ENCODE measurements at places on chromosomes 13 and 19.

DNA sequence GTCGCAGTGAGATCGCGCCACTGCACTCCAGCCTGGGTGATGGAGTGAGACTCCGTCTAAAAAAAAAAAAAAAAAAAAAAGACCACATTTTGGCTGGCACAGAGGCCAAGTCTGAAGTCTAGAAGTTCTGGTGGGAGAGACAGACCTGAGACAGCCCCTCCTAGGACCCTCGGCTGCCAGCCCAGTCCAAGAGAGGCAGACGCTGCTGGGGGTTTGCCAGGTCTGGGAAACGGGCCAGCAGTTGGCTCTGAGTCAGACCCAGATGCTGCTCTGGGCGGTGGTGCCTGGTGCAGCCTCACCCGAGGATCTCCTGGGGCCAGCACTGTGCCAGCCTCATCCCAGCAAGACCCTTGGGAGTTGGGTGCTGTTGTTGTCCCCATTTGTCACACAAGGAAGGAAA is 5.8 kb downstream of the FCHO1 start:
- peak; percentile 89 for DNase-seq

DNA sequence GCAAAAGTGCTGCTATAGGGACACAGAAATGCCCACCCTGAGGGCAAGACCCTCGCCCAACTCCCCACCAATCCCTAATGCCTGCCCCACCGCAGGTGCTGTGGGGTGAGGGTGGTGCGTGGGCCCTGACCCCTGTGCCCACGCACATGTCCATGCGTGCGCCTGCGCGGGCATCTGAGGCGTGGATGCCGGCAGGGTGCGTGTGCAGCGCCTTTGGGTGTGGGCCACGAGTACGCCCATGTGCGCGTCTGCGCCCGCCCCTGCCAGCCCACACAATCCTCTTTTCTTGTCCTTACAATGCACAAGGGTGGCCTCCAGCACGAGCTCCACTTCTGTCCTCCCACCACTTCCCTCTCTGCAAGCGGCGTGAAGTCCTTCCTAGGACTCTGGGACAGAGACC is 14.3 kb downstream of the FUT6 start:
- DNase-seq, result no peak

DNA sequence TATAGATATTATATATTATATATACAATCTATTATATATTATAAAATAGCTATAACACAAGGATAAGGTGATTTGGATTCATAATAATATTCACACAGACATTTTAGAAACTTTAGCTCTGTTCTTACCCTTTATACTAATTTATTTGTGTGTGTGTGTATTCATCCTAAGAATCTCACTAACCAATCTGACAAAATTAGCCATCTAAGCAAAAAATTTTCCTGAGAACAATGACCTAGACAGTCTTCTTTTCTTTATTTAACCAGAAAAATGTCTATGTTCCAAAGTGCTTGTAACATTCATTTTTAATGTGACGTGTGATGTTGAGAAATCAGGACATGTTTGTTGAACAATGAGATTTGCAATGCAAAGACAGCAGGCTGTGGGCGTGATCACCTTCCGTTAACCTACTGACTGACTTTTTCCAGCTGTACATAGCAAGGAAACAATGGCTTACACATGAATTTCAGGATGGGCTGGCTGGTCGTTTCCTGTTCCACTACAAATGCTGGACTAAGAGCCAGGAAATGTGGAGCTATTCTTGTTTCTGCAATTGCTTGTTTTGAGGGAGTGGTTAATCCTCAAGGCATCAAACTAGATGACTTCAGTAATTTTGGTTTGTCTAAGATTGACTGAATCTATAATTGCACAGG is 634.6 kb upstream of the ARGLU1 start:
- DNase-seq, result no peak

GRCh38 chr19:50332244-50333038 is 3.3 kb upstream of the KCNC3 start:
- DNase-seq, result no peak

GRCh38 chr13:37163641-37164265 is 58.3 kb upstream of the CSNK1A1L start:
- DNase-seq, result no peak

DNA sequence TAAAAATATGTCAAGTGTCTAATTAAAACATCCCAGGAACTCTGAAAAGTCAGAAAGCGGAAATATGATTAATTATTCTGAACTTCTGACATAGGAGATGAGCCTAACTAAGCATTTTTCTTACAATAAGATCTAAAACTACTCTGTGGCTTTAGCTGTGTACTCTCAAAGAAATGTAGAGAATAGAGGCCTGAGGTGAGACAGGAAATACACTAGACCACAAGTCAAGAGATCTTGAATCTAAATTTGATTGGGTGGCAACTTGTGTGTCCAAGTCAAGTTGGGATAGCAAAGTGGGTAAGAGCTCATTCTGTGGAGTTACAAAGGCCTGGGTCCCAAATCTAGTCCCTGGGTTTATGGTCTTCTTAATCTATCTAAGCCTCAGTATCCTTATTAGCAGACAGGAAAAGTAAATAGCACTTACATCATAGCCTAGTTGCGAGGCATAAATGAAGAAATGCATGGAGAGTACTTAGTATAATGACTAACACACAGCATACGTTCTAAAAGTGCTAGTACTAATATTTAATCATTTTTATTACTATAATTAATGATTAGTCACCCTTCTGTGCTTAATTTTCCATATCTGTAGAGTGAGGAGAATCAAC is 9.4 kb upstream of the LRRC63 start:
- no peak for DNase-seq

DNA sequence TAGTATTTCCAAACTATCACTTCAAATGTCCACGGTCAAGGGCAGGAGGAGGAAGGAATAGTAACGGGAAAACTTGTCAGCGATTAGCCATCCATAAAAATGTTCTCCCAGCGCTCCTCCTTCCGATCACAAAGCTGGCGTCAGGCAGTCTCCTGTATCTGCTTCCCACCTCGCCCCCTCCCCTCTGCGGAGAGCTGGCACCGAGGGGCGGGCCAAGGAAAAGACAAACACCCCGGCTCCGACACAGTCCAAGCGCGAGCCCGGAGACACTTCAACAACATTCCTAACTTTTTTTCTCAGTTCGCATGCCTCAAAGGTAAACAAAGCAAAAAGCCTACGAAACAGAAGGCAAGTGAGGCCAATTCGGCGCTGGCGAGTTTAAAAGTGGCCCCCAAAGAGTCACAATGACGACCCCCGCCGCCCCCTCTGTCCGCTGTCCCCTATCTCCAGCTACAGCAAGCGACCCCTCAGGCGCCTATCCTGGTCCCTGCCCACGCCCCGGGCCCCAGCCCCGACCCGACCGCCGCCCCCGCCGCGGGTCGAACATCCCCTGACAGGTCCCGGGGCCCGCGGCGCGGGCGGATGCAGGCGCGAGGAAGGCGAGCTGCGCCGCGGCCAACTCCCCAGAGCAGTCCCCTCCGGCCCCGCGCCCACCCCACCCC is 736 bp downstream of the SMAD9 start:
- no peak for DNase-seq

DNA sequence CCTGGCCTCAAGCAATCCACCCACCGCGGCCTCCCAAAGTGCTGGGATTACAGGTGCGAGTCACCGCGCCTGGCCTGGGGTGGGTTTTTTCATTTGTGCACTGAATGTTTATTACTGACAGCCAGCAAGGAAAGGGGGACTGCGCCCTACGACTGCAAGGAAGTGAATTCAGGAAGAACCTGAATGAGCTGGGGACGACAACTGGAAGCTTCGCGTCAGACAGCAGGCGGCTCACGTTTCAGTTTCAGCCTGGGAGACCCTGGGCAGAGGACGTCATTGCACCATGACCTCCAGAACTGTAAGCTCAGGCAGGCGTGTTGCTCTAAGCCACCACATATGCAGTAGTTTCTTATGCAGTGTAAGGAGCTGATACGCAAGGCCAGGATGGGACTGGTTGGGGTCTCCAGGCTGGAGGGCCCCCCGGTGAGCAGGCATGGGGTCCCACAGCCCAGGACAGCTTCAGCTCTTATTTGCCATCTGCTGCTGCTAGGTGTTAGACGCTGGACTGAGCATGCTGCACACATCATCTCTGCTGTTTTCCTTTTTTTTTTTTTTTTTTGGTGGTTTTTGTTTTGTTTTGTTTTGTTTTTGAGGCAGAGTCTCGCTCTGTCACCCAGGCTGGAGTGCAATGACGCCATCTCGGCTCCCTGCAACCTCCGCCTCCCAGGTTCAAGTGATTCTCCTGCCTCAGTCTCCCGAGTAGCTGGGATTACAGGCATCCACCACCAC is 66.6 kb downstream of the GADD45B start:
- no peak for DNase-seq

GRCh38 chr13:112891477-112892401 is 77.3 kb upstream of the MCF2L start:
- DNase-seq, result no peak

- no peak for DNase-seq
Measured at GRCh38 chr19:5037936-5038335, 69.0 kb downstream of the KDM4B start.

DNA sequence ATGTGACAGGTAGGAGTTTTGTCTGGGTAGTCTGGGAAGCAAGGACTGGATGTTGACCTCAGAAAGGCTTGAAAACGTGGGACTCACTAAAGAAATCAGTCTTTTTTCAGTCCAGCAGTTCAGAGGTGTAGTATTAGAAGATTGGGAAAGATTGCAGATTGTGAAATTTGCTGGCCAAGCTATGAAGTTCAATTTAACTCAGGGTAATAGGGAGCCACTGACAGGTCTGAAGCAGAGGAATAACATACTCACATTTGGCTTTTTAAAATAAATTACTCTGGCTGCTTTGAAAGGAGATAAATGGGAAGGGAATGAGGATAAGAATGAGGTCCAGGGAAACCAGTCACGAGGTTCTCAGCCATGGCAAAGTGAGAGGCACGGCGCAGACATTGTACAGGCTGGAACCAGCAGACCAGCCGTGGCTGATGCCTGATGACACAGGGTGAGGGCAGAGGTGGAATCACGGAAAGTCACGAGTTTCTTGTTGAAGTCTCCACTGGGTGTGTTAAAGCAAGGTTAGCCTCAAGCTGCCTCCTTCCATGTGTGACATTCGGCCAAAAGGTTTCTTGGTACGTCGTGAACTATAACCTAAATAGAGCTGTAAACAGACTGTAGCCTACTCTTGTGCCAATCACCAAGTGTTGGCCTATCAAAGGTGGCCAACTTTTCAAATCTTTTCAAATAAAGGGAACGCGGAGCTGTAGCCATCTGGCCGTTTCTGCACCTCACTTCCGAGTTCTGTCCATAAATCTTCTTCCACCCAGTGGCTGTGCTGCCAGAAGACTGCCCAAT is 377.6 kb downstream of the IRS2 start:
- no peak for DNase-seq

DNA sequence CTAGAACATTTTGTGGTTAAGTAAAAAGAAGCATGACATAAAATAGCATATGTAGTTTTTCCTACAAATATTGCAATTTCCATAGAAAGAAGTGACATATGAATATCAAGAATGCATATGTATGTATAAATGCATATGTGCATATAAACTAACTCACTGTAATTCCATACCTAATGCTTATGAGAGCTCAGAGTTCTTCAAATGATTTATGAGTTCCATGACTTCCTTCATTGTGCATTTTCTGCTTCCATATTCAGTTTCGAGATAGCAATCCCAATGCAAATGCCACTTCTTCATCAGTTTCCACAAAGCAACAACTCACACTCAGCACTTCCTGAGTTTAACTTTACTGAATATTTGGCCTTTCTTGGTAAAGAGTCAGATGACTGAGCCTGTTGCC is 1744.3 kb upstream of the MIR17HG start:
- DNase-seq, result no peak

DNA sequence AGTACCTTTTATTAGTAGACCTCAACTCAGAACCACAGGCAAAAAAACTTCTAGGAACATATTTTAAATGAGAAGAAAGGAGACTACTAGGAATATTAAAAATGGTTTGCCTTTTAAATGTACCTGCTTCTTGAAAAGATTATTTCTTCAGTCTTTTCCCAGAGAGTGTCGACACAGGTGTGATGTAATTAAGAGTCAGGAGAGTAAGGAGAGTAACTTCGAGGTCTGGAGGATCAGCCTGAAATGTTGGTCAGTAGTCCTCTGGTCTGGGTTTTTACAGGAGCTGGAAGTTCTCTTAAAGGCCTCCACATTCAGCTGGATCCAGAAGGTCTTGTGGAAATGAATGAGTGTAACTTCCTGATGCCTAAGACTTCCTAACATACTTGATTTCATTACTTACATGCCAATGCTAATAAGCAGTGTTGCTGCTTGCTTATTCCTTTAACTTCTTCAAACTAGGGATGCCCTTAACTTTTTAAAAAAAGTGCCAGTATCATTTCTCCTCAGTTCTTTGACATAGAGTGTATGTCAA is at the start of gene KCTD4:
Gene KCTD4, minus strand, starts transcription at position 345 of the 532 bp plus-strand sequence. CDS start 6,478 bp downstream, outside the sequence.
- DNase-seq, result no peak

DNA sequence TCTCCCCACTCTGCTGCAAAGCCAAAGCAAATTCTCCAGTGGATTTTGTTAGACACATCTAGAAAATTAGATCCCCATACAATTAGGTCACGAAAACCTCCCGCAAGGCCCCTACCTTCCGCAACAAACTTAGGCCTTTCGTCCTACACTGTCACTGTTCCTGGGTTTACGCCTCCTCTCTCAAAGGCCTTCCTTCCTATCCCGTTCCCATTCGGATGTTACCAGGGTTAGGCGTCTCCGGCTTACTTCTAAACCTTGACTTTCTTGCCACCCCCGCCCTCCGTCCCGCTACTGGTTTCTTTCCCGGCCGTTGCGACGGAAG is 754 bp downstream of the RNF6 start:
- no peak for DNase-seq

GRCh38 chr13:21336609-21337349 is 122.3 kb downstream of the ZDHHC20 start:
- no peak for DNase-seq

DNA sequence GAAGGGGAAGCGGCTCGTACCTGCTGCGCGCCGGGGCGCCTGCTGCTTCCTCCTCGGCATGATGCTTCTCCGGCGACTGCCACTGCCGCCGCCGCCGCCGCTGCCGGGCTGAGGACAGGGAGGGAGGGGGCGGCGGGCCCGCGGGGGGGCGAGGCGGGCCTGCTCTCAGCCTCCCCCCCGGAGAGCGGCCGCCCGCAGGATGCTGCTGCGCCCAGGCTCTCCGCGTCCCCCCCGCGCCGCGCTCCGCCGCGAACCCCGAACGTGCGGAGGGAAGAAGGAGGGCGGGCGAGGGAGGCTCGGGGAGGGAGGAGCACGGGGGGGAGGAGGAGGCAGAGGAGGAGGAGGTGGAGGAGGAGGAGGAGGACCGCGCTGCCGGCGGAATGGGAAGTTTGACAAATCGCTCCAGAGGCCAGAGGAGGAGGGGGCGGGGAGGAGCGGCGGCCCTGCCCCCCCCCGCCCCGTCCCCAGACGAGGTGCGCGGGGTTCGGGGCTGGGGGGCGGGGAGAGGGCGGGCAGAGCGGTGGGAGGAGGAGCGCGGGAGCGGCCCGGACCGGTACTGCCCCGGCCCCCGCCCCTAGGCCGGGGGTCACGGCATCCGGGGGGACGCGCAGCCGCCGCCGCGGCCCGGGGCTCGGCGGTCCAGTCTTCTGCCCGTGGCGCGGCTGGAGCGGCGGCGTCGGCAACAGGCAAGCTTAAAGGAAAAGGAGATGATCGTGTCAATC is at the start of gene TSHZ3:
Gene TSHZ3, minus strand, starts transcription at position 277 of the 722 bp plus-strand sequence. Its CDS starts 217 bp downstream, at position 60.
- DNase-seq, result peak; percentile 38

DNA sequence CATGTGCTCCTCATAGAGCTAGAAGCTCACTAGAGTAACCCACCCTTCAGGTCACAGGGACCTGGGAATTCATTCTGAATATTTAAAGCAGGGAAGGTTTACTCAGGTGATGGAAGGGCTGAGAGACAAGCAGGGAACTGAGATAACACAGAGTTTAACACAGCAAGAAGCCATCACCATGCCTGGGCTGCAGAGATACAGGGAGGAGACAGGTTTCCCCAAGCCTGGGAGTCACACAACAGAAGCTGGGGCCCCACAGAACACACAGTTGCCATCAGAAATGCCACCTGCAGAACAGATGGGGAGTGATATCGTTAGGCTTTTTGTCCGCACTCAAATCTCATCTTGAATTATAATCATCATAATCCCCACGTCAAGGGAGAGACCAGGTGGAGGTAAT is 7.9 kb upstream of the CYSLTR2 start:
- DNase-seq, result no peak
